Stimulated activated CD4-positive, alpha-beta T cell treated with anti-CD3 and anti-CD28 coated beads, Interleukin-1b, Interleukin-23, amount 100 ng/mL, for 24 hours (primary cell): ENCODE measurements at places on chromosomes 1 and 21.

DNA sequence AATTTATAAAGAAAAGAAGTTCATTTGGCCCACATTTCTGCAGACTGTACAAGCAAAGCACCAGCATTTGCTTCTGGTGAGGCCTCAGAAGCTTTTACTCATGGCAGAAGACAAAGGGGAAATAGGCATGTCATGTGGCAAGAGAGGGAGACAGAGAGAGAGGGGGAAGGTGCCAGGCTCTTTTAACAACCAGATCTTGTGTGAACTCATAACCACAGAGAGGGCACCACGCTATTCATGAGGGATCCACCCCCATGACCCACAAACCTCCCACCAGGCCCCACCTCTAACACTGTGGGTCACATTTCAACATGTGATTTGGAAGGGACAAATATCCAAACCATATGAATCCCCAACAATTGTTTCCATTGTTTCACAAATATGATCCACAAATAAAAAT is 467.9 kb downstream of the SIPA1L2 start:
- no peak for DNase-seq

GRCh38 chr21:30216041-30216723 is at the start of gene CLDN8:
CLDN8 (minus strand) TSS chr21:30216097; CDS start chr21:30215925, 172 bp downstream.
- no peak for DNase-seq

DNA sequence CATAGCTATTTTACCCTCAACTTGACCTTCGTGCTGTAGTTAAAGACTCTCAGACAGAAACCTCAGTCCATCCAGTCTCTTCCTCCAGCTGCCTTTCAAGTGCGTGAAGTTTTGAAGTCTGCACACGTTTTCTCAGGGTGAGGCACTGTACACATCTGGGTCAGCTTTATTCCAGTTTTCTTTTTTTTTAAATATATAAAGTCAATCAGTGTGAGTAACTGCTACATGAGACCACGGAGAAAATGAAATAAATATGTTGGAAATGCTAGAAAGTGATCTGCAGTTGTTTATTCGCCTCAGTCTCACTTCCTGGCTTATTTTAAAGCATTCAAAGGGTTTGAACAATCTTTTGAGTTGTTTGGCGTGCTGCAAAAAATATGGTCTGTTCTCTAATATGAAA is 135.7 kb downstream of the ROR1 start:
- no peak for DNase-seq

GRCh38 chr21:25490742-25491141 is 116.5 kb downstream of the MRPL39 start:
- no peak for DNase-seq

- DNase-seq, result no peak
Observed at GRCh38 chr1:226428791-226429461, 21.0 kb upstream of the PARP1 start.

DNA sequence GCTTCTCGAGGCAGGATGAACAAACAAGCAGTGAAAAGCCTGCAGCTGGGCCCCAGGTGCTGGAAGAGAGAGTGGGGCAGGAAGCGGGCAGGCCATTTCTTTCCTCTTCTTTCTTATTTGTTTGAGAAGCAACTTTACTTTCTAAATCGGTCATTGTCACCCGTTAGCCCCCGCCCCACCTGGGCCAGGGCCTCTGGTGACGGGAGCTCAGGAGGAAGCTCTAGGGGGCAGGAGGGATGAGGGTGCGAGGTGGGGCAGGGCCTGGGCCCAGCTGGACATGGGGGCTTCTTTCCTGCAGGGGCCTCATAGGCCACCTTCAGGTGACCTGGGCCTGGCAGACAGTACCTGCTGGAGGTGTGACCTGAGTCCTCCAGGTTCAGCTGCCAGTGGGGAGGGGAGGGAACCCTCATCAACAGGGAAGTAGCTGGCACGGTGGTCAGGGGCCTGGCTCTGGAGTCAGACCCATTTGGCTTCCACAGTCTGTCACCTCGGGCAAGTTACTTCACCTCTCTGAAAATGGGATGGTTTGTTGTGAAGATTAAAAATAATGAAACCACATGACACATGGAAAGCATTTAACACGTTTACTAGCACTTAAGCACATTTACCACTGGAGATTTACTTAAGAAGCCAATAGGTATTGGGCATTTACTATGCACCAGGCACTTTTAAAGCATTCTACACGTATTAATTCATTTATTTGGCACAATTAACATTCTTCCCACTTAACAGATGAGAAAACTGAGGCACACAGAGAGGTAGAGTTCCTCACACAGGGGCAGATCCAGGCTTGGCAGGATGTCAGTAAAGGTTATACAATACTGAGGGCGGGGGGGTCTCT is 54.1 kb upstream of the ID3 start:
- DNase-seq, result no peak
